ENCODE measurements at places on chromosomes 13 and 19.

DNA sequence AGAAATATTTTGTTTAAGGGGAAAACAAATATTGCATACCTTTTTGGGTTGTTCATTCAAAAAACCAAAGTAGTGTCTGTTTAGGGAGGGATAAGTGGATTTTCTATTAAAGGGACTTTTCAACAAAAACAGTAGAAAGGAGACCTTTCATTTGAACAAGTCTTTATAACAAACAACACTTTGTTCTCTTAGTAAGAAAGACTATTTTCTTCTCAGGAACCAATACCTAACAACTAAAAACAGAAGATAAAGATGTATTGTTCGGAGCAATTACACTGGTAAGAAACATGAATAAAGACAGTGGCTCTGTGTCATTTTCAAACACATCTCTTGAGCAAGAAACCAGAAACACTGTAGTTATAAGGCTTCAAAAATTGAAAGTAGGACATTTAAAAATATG, 1610.1 kb upstream of the PCDH20 start:
- DNase-seq: no peak

DNA sequence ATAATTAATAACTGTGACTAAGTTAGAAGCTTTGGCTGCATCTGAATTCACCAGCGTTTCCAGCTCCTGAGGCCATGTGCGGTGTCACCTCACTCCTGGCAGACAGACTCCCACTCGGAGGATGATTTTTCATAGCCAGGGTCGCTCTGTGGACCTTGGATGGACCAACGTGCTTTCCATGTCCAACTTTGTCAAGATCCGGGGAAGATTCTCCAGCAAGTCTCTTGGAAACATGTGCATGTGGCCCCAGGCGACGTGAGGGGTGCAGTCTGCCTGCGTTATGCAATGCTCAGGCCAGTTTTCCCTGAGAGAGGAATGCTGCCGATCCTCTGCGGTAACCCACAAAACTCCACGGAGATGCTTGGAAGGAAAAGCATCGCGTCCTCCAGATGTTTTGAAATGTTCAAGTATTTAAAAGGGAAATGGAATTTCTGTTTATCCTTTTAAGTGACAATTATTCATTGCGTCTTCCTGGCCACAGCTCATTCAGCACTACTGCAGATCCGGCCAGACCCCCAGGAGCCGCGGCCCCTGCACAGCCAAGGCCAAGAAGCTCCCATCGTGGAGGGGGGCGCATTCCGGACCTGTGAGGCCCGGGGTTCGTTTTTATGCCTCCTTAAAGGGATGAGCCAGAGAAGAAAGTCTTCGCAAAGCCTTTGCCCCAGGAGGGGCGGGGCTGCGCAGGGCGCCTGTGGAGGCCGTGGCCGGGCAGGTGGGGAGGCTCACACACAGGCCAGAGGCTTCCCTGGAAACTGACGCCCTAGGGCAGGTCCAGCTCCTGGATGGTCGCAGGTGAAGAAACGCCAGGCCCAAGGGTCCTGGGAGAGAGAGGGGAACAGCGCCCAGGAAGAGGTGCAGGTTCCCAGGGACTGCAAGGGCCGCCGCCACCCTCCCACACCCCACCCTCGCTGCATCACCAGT, 46.0 kb downstream of the C13orf46 start:
- peak; percentile 37 for DNase-seq

DNA sequence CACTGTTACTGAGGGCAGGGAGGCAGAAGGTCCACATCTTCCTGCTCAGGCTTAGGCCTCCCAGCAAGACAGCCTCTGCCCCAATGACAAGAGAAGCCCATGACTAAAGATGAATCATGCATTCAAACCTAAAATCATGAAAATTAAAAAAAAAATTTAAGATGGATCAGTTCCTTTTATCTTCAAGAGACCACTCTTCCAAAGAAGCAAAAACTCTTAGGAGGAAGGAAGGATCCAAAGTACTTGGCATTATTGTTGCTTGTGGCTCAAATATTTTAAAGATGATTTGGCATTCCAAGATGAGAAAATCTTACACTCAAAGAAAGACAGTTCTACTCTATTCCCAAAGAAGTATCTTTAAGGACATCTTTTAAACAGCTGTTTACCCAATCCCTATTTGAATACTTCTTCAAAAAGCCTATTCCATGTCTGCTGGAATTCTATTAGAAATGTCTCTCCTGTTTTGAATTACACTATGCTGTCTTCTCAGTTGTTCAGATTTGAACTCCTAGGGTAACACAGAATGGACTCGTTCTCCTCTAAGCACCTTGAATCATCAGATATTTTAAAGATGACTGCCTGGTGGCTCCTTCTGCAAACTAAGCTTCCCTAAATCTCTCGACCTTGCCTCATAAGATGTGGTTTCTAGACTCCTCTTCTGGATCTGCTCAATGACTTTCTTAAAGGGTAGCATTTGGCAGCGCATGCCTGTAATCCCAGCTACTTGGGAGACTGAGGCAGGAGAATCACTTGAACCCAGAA, 7.0 kb downstream of the SERP2 start:
- no peak for DNase-seq

DNA sequence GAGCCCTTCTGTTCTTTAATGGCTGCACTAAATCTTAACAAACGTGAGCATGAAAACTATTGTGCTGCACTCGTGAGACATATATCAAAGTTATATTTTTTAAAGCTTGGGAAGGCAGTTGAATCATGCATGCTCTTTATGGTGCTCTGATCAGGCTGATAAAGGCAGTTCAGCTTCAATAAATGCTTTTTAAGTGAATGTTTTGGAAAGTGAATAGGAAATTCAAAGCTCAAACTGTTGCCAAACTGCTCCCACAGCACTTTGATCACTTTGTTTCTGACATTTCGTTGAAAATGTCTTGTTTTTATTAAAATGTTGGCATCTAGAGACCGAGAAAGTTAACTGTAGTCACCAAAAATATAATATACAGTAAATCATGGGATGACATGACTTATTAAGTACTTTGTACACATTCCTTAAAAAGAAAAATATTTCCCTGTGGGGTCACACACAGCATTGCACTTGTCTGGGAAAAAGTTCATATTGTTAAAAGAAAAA, 625.7 kb upstream of the PCDH9 start:
- no peak for DNase-seq

DNA sequence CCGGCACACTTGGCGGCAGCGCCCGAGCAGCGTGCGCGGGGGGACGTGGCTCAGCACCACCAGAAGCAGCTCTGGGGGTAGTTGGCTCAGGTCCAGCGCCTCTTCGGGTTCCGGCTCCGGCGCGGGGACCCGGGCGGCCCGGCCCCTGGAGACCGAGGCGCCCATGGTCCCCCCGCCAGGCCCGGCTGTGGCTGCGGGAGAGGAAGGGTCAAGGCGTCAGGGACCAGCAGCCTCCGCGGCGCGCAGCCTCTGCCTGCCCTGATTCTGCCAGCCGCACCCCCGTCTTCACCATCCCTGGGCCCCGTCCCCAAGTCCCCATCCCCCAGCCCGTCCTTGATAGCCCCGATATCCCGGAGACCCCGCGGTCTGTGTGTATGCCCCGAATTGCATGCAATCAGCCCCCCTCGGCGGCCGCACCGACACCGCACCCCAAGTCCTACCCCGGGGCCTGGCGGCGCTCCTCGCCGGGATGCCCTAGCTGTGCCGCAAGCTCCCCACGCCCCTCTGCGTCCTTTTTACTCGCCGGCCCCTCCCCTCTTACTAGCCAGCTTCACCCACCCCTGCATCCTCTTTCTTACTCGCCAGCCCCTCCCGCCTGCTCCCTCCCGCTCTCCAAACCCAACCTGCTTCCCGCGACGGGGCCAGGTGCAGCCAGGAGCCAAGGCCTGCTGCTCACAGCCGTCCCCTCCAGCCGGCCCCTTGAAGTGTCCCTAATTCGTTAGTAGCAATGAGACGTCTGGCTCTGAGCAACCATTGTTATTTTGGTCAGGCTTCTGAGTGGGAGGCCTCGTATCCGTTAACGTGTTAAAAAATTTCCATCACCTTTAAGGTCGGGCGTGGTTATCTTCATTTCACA, at the start of gene FBXO27:
Gene FBXO27, minus strand, starts transcription at position 487 of the 856 bp plus-strand sequence. Its CDS starts 322 bp downstream, at position 165.
- DNase-seq: no peak

- DNase-seq: no peak
These were observed 40.3 kb downstream of the ZNF787 start for GRCh38 chr19:56080669-56081401.

DNA sequence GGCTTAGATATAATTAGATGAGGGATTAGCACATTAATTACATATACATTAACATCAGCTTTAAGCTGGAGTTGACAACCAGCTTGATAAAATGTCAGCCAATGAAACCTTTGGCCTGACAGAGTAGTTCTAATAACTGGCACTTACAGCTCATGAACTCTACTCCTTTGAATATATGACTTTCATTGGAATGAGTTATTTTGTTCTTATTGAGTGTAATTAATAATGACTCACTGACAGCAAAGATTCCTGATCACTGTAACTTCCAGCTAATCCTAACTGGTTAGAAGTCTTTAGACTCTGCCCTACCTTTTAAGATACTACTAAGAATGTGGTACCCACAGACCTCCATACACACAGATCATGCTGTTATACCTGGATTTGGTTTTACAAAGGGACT, 41.0 kb downstream of the EFNB2 start:
- DNase-seq: no peak

- no peak for DNase-seq
These were observed 165.2 kb downstream of the GGACT start for GRCh38 chr13:100423375-100423774.

- DNase-seq: no peak
These were observed 2.7 kb downstream of the C2CD4C start for GRCh38 chr19:406135-406781.
